ENCODE measurements at places on chromosomes 2 and 18.

- DNase-seq, result no peak
Observed at GRCh38 chr2:7029291-7030059, 112.3 kb downstream of the RNF144A start.

DNA sequence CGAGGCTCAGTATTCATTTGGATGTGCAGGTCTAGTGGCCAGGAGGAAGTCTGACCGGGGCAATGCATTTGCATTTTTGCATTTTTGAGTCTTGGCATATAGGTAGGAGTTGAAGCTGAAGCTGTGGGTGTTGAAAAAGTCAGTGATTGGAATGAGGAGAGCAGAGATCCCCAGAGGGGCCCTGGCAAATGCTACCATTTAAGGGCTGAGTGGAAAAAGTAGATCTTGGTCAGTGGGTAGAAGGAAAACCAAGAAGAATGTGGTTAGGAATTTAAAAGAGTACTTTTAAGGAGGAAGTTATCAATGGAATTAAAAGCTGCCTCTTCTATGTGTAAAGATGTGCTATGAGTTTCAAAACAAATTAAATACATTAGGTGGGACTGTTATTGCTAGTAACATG, 143.0 kb downstream of the ZEB2 start:
- DNase-seq, result no peak

- no peak for DNase-seq
Observed at GRCh38 chr2:235447210-235447609, 46.6 kb upstream of the AGAP1 start.

GRCh38 chr2:108263401-108263800, 23.6 kb downstream of the SULT1C3 start:
- DNase-seq, result no peak

DNA sequence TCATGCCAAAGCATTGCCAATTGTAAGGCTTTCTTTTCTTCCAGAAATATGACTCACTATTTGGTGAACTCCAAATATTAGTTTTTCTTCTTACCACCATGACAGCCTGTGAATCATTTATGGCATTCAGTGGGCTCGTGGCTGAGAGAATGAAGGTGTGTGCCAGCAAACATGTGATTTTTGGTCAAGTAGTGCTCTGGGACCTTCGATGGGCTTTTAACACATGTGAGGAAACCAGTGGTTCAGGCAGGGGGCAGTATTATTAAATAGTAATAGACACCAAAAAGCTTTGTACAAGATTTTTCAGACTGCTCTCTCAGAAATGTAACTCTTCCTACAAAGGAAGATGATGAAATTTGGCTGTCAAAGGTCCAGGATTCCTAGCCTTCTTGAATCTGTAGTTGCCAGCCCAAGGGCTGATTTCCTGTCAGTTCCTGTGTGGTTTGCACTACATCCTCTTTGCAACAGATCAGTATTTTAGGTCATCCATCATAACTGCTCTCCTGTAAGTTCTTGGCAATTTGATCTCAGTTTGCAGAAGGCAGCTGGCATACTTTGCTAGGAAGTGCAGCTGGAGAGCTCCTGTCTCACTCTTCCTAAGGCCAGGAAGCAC, 64.3 kb downstream of the BABAM2 start:
- DNase-seq, result peak; percentile 37

GRCh38 chr2:158359846-158360245, 96.7 kb downstream of the CCDC148 start:
- no peak for DNase-seq

- DNase-seq, result no peak
Observed at GRCh38 chr2:127906206-127906926, 20.6 kb upstream of the AMMECR1L start.

DNA sequence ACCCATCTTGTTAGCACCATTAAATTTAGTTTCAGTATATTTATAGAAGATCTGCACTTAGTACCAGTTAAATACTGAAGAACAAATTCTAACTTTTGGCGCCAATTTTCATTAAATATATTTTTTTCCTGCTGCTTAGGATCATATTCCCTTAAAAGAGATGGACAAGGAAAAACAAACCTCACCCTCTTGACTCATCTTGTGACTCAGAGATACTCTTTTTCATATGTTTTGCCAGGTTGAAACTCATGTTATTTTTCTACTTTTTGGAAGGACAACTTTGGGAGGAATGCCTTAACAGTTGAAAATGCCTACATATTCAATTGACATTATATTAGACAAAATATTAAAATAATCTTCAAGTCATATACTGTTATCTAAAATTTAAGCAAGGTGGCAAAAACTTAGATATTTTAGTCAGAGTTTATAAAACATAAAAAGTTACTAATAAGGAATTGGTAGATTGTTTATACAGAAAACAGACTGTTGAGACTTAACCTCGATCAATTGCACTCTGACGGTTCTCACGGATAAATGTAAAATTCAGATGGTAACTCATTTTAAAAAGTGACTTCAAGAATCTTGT, 36.2 kb downstream of the PNO1 start:
- no peak for DNase-seq

DNA sequence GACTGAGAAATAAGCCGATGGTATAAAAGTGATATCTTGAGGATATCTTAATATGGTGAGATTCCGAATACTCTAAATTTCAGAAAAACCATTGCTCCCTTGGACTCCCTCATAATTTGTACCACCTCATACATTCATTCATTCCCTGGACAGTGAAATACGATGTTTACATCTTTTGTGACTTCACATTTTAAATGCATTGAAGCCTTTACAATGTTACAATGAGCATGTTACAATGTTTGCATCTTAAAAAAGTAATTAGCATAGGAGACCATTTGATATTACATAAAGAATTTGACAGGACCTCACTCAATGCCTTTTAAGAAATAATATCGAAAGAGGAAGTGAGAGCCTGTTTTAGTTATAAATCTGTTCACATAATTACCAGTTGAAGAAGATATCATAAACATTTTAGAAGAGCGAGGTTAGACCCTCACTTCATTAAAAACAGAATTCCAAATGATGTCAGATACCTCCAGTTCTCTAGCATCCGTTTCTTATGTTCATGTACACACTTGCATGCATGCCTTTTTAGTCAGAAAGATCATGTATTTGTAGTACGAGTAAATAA, 372.0 kb downstream of the ARHGAP15 start:
- no peak for DNase-seq

GRCh38 chr2:128233790-128234395, 84.8 kb downstream of the HS6ST1 start:
- DNase-seq, result no peak

DNA sequence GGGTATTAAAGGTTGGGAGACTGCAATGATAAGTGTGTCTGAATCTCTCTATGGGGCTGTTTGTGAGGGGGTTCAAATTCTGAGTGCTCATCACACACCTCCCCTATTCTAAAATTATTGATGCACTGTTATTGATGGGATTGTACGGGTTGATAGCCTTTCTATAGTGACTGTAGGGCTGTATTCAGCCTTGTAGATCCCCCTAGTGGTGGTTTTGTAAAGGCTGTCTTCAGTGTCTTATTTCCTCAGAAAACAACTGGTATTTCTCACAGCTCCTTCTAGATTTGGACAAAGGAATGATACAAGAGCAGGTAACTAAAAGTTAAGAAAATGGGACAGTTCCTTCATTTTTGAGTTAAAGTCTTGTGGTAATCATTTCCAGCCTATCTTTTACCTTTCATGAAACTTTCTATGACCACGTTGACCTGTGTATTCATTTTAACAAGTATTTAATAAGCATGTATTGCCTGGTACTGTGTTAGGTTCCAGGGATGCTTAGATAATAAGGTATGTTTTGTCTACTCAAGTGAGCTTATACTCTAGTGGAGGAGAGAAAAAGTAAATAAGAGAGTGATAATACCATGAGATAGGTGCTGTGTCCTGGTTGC, 21.2 kb downstream of the SMAD4 start:
- peak; percentile 71 for DNase-seq

- DNase-seq, result no peak
Observed at GRCh38 chr2:37816686-37817085, 108.4 kb upstream of the RMDN2 start.

- no peak for DNase-seq
Observed at GRCh38 chr18:61528961-61529360, 195.7 kb downstream of the CDH20 start.

GRCh38 chr2:110818767-110819481, 86.6 kb downstream of the ACOXL start:
- no peak for DNase-seq

GRCh38 chr18:49241852-49242251, 218.6 kb downstream of the DYM start:
- DNase-seq, result no peak

DNA sequence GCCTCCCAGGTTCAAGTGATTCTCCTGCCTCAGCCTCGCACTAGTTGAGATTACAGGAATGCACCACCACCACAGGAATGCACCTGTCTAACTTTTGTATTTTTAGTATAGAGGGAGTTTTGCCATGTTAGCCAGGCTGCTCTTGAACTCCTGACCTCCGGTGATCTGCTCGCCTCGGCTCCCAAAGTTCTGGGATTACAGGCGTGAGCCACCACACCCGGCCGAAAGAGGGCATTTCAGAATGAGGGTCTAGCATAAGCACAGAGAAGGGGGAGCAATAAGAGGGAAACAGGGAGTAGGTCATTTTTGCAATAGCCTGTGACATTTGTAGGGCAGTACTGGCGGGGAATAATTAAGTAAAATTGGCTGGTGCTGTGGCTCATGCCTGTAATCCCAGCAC, 1.9 kb upstream of the SPAST start:
- DNase-seq, result no peak

GRCh38 chr2:3041246-3041645, 336.4 kb downstream of the EIPR1 start:
- DNase-seq, result no peak

DNA sequence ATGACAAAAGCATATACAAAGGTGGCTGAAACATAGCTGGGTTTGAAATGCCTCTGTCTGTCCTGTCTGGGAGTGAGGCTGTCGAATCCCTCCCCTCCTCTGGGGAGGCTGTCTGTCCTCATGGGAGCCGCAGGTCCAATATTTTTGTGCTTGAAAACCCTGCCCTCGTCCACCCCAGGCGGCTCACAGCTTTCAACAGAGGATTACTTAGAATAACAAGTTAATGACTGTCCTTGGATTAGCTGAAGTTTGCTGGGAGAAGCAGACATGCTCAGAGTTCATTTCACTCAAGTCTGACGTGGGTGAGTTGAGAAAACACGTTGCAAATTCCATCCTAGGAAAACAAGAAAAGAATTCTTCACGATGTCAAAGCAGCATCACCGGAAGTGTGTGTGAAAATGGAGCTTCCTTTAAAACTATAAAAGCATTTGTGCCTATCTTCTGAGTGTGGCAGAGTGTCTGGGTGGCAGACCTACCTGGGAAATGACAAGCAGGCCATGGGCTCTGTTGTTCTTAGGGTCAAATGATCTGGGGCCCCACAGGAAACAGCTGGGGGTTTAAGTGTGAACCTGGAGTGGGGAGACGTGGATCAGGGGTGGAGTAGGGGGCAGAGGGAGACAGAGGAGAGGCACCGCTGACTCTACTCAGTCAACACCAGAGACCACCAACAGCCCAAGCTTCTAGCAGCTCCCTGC, 77.1 kb downstream of the DDX1 start:
- no peak for DNase-seq

- no peak for DNase-seq
Observed at GRCh38 chr2:171393487-171393886, 40.3 kb downstream of the METTL8 start.

DNA sequence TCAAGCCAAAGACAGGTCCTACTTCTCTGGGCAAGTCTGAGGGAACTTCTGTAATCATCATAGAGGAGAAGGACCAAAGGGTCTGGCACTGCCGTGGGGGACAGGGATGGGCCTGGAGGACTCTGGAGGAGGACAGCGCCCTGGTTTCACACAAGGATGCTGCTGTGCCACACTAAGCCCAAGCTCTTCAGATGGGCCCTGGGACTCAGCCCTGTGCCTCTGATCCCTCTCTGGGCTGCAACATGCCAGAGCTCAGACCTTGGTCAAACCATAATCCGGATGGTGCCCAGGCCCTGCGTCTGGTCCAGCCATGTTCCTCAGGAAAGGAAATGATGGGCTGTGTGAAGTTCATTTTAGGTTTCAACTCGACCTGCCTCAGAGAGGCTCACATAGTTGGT, 222.0 kb upstream of the COPS8 start:
- DNase-seq, result no peak

GRCh38 chr18:27094621-27095020, 90.5 kb downstream of the CHST9 start:
- DNase-seq, result no peak

GRCh38 chr2:240561325-240561971, 1.3 kb downstream of the DUSP28 start:
- peak; percentile 43 for DNase-seq

DNA sequence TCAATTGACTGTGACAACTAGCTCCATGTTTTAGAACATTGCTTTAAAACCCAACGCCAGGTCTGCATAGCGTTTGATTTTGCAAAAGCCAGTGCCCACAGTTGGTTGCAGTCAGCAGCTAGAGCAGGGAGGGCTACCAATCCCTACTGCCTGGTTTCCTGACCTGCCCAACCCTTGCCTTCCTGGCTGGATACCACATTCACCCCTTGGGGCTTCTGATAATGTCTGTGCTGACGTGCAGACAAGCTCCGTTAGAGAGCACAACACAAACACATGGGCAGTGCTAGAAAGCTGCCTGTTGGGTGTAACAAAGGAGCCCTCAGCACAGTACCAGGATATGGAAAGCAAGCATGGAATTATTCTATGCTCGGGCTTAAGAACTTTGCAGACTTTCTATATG, 71.4 kb upstream of the THSD7B start:
- DNase-seq, result no peak

Measured in CD4-positive, alpha-beta T cell treated with Interleukin-12 subunit alpha and Interleukin-12 subunit beta, for 1 hour (primary cell).